ENCODE measurements at places on chromosomes 12 and 14. TPM values are rescaled to one million over a fixed set of nuclear protein-coding genes. Genes with fewer than 3 reads are reported as not detected.

Gene TAS2R8
- not detected for total RNA-seq

Gene GPR68
- 0.26 TPM for total RNA-seq

Gene KLRG1
- total RNA-seq: 1.0 TPM

Gene CD69
- not detected for total RNA-seq

Gene MYO1A
- total RNA-seq: 0.26 TPM

Gene KRT6A
- not detected for total RNA-seq

Gene OASL
- 1.2 TPM for total RNA-seq
